ENCODE measurements at places on chromosomes 4 and X. TPM values are rescaled to one million over a fixed set of nuclear protein-coding genes. Genes with fewer than 3 reads are reported as not detected.
A peak's percentile ranks its signal among the peaks of the same experiment; 100 is the strongest.

STATH gene
- total RNA-seq = not detected

DGAT2L6 gene
- not detected for total RNA-seq

DMRTC1B gene
- total RNA-seq = not detected

GRCh38 chr4:152616804-152617203 is 63.0 kb downstream of the TMEM154 start:
- DNase-seq = no peak

- DNase-seq = peak; percentile 65
These were observed 6.7 kb upstream of the HSD17B10 start for GRCh38 chrX:53440621-53441517.

DNA sequence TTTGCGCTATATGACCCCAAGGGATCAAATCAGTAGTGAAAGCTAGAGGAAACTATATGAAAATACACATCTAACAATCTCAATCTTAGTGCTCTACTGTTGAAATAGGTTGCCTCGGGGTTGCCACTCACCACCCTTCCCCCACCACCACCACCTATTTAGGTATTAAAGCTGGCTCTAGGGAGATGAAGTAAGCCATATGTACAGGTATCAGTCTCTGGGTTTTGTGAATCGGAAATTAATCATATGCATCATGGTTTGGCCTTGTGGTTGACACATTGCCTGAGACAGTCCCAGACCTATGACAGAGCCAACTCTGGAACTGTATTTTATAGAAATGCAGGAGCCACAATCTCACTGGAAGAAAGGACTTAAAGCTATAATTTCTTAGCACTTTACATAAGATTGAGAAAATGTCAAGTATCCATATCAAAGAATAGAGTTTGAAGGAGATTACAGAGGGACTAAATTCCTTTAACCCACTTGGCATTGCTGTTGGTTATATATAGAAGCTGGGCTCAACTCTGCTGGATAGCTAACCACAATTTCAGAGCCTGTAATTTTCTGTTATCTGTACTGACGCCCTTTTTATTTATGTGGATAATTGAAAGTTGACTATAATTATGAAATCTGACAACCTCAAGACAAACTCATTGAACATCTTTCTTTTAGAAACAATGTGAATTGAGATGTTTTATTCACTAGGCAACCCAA is 26.7 kb upstream of the BMP2K start:
- DNase-seq = no peak

- DNase-seq = no peak
These were observed 49.2 kb upstream of the ELOVL6 start for GRCh38 chr4:110247591-110247990.

GRCh38 chr4:148090029-148090428 is 352.2 kb downstream of the NR3C2 start:
- no peak for DNase-seq

DNA sequence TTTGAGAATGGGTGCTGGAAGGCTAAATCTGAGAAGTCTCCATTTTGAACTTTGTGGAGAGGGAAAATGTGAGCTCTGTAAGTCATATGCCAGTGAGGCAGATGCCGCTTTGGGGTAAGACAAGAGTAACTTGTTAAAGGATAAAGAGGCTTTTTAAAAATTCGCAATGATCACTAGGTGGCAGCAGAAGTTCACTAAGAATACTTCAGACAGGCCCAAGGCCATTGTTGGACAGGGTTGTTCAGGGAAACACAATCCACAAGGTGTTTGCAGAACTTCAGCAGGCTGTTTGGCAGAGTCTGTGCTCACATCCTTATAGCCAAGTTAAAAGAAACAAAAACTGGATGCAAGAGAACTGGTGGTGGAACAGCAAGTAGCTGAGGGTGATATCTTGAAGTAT is 13.7 kb upstream of the PIGA start:
- DNase-seq = peak; percentile 62

DNA sequence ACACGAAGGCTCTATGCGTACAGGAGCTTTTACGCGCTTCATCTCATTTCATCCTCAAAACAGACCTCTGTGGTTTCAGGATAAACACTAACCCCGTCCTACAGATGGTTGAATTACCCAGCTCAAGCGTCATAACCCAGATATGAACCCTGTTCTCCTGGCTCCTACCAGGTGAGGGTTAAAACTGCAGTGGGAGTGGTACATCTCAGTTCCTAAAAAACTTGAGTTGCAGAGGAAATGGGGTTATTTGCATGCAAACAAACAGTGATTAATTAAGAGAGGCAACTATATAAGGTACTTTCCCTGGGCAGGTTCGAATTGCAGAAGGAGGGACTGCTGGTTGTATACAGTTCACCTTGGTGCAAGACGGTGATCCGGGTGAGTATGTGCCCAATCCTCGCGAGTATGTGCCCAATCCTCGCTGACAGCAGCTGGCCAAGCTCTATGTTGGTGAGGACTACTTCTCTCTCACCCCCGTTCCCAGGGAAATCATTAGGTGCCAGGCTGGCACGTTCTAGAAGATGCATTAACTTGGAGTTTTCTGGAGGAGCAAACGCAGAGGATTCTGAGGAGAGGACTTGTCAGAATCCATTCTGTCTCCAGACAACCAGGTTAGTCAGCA is 72.6 kb downstream of the FHDC1 start:
- DNase-seq = no peak
